Left cardiac atrium (tissue), 4 donors: ENCODE measurements at places on chromosomes 1 and 21.

- DNase-seq, result no peak
Observed at GRCh38 chr1:27363766-27364695, 2.7 kb downstream of the MAP3K6 start.

GRCh38 chr1:41789661-41790330 lies 128.9 kb downstream of the HIVEP3 start:
- DNase-seq, result no peak

DNA sequence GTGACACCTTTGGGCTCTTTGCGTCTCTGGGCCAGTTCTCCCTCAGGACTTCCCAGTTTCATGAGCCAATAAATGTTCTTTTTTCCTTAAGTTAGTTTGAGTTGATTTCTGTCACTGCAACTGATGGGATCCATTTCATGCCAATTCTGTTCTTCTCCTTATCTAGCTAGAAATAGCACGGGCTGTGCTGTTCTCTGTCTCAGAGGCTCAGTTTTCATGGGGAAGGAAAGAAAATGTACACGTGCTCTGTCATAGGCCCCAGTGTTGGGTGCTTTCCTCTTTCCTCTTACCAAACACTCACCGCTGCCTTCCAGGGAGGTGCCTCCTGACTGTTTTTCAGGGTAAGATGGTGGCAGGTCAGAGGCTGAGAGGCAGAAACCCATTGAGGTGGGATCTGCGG lies 43.2 kb upstream of the ACTL8 start:
- DNase-seq, result no peak

DNA sequence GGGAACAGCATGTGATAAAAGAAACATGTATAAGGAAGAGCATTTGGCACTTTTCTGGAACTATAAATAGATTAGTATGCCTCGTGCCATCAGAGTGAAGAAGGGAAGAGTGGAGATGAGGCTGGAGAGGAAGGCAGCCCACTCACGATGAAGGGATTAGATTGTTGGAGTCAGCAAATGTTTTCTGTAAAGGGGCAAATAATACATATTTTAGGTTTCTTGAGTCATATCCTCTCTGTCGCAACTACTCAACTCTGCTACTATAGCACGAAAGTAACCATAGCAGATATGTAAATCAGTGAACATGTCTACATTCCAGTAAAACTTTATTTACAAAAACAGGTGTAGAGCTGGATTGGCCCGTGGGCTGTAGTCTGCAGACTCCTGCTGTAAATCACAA lies 147.8 kb downstream of the TENT5C start:
- DNase-seq, result no peak
